HAP-1 (cell line): ENCODE measurements at places on chromosomes 6 and 20.
A peak's percentile ranks its signal among the peaks of the same experiment; 100 is the strongest.

DNA sequence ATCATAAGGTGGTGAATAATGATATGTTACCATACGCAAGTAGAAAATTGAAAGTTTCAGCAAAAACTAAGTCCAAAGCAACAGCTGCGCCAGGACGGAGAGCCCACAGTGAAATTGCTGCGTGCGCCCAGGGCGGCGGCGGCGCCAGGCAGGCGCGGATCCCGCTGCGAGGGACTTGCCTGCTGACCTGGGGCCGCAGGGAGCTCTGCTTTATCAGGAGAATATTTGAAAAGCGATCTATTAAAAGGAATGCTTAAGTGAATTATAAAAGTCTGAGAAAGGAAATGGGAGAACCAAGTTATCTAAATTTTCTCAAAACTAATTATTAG, 85.4 kb downstream of the THBS2 start:
- no peak for DNase-seq

DNA sequence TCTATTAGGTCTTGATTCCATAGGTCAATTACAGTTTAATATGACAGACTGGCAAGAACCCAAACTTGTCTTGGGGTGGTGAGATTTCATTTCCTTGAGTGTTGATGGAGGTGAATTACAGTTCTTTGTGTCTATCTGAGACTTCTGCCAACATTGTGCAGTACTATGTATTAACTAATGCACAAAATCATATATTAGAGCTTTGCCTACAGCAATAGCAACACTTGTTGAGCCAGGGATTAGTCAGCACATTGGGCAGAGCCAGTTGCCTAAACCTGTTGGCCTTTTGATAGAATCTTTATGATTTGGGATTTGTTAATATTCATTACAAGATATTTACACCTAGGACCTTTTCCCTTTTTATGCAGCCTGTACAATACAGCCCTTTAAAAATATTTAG, 135.3 kb upstream of the CENPW start:
- DNase-seq: no peak

DNA sequence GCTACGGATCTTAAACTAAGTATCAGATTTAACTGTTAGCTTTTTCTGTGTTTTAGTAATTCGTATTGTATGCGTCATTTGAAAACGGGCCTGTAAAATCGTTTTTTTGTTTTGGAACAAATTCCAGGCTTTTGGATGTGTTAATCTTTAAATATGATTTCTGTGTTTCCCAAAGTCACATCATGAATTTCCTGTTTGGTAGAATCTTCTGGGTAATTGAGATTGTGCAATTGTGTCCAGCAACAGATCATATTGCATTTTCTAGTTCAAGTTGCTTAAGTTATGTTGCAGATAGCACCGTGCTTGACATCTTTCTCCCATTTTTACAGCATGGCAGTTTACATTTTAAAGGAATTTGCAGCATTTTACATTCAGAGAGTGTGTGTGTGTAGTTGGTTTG, 1.9 kb downstream of the MAPK14 start:
- DNase-seq: no peak

DNA sequence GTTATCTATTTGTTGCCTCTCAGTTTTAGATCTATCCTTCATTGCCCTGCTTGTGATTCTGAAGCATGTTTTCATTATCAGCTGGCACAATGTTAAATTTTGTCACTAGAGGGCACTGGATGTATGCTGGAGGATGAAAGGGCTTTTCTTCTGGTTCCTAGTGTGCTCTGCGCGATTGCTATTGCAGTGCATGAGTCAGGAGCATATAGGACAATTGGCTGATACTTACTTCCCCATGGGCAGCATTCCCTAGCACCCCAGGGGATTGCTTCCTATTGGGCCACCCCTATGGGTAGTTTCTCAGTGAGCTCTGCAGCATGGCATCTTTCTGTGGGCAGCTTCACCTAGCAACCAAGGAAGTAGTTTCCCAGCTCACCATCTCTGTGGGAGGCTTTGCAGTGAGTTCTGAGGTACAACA, 280.3 kb upstream of the SYNCRIP start:
- peak; percentile 12 for DNase-seq

DNA sequence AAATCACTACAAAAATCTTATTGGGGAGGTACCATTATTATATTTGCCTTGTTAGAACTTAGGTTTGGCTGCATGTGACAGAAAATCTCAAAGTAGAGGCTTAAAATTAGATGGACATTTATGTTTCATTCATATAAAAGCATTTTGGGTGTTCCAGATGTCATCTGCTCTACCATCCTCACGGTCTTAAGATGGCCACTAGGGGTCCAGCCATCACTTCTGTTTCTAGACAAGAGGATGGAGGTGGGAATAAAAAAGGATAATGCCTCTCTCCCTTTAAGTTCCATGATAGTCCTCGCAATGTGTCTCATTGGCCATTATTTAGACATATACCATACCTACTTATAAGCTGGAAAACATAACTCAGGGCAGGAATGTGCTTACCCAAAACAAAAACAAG, 929.5 kb downstream of the KIF16B start:
- no peak for DNase-seq

GRCh38 chr6:40358473-40359460, 228.4 kb downstream of the LRFN2 start:
- no peak for DNase-seq

- DNase-seq: no peak
These were observed 509.2 kb downstream of the FRK start for GRCh38 chr6:115551527-115551926.
